ENCODE measurements at places on chromosomes 5 and 9. TPM values are rescaled to one million over a fixed set of nuclear protein-coding genes. Genes with fewer than 3 reads are reported as not detected.

- DNase-seq: no peak
Observed at GRCh38 chr5:135662061-135662481, 83.3 kb upstream of the CXCL14 start.

Gene NREP
- total RNA-seq: 2.5 TPM

DNA sequence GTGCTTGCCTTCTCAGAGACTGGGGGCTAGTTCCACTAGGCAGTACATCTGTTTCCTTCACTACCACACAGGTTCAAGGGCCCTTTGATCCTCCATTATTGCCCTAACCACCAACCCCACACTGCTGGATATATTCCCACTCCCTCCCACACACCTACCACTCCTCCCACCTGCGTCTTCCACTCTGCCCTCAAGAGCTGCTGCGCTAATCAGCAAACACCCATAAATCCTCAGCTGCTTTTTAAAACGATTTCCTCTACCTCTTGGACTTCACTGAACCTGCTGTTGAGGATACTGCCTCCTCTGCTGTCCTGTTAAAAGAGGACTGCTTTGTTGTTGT lies 120.9 kb downstream of the MAPKAP1 start:
- DNase-seq: no peak

Gene GRIA1
- total RNA-seq: not detected

Gene MED22
- 13.1 TPM for total RNA-seq

Data from gastrocnemius medialis (tissue), 4 donors.